ENCODE measurements at places on chromosomes 6 and 20.

- no peak overlapping the region for H3K4me3 ChIP-seq
- H3K4me1 ChIP-seq, result no peaks in the 10 kb centered on the region
- H3K27ac ChIP-seq, result no peak overlapping the region
- no peaks in the 10 kb centered on the region for H3K36me3 ChIP-seq
- no peak for DNase-seq
- no peaks in the 10 kb centered on the region for H3K27me3 ChIP-seq
Observed at GRCh38 chr20:20333866-20334265, 34.0 kb upstream of the INSM1 start.

DNA sequence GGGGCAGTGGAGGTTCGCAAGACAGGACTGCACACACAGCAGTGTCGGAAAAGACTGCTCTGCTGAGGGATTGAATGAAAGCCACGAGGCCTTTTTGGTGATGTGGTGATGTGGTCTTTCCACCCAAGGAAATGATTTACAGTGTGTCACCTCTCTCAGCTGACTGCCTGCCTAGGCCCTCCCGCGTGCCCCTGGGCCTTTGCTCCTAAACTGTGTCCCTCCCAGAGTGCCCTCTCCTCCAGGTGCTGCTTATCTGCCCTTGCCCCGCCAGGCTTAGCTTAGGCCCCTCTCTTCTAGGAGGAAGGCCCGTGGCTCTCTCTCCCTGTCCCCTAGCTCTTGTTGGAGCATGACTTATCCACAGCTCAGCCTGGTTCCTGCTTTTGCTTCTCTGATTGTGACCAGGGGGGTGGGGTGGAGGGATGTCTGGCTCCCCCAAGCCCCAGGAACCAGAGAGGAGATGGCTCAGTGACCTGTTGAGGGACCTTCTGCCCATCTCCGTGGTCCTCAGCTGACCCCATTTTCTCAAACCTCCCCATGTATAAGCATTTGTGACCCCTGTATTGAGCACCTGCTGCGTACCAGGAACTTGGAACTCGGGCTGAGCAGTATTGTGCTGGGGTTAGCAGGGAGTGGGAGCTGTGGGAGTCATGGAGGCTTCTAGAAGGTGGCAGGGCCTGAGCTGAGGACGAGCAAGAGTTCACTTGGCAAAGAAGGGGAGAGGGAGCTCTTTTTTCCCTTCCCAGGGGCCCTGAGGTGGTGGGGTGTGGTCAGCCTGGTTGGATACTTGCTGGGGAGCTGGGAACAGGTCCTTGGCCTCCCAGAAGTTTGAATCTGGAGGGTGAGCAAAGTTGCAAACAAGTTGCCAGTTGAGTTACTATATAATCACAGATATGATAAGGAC, 2.2 kb downstream of the SRC start:
- peak overlapping the region; percentile 94 for H3K27ac ChIP-seq
- no peak for DNase-seq
- peaks cover 19% of the 10 kb centered on the region for H3K27me3 ChIP-seq
- peaks cover 27% of the 10 kb centered on the region for H3K4me1 ChIP-seq
- H3K4me3 ChIP-seq, result no peak overlapping the region

- no peaks in the 10 kb centered on the region for H3K27me3 ChIP-seq
- no peaks in the 10 kb centered on the region for H3K36me3 ChIP-seq
- DNase-seq, result no peak
- H3K4me3 ChIP-seq, result peak within 1 kb of the TSS; percentile 28
- peak within 1 kb of the TSS; percentile 75 for H3K27ac ChIP-seq
- no peaks in the 10 kb centered on the region for H3K4me1 ChIP-seq
Observed at GRCh38 chr20:38260378-38261053, at the start of gene KIAA1755. TSS of gene KIAA1755 (minus strand) at chr20:38260735. CDS start at chr20:38260500, 235 bp downstream.

- H3K4me3 ChIP-seq, result no peak overlapping the region
- H3K27me3 ChIP-seq, result no peaks in the 10 kb centered on the region
- no peaks in the 10 kb centered on the region for H3K36me3 ChIP-seq
- no peaks in the 10 kb centered on the region for H3K4me1 ChIP-seq
- no peak for DNase-seq
Observed at GRCh38 chr6:112511441-112511840, 164.3 kb downstream of the RFPL4B start.

DNA sequence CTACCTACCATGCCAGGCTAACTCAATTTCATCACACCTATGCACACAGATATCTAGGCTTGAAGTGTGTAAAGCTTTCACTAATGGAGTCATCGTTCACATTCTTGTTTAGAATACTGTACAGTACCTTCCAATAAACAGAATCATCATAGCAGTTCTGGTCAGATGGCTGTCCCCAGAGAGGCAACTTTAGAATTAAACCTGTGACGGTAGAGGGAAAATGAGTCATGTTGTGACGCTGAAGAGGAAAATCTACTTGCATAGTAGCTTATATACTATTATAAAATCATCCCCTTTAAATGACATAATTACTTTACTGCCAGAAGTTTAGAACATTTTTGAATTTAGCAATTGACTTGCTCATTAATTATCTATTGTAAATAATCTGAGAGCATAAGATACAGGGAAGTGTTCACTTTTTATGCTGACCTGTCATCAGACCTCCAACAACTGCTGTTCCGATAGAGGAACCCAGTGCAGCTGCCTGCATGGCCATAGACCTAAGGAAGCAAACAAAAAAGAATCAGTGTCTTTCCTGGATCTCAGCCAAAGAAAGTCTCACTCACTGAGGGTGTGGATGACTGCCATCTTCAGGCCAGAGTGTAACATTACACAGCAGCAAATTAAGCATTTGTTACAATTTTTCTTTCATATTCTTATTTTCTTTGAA, 29.8 kb downstream of the RHAG start:
- no peak overlapping the region for H3K4me3 ChIP-seq
- H3K27ac ChIP-seq, result no peak overlapping the region
- H3K36me3 ChIP-seq, result no peaks in the 10 kb centered on the region
- peaks cover 4% of the 10 kb centered on the region for H3K27me3 ChIP-seq
- H3K4me1 ChIP-seq, result no peaks in the 10 kb centered on the region

DNA sequence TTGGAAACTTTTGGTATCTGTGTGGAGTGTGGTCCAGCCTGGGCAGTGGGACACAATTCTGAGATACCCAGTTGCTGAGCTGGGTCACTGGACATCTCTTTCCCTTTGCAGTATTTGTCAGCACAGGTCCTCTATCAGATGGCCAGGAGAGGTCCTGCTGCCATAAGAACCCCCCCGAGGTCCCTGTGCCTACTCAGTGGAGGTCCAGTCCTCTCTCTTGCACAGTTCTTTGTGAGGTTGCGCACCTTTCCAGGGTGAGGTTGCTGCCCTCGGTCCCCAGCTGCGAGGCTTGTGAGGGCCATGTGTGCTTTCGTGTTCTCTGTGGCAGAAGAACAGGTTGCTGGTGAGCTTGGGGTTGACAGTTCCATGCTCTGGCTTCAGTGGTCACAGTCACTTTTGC, 320.6 kb downstream of the QKI start:
- H3K4me1 ChIP-seq, result no peaks in the 10 kb centered on the region
- no peaks in the 10 kb centered on the region for H3K36me3 ChIP-seq
- no peak overlapping the region for H3K27ac ChIP-seq

DNA sequence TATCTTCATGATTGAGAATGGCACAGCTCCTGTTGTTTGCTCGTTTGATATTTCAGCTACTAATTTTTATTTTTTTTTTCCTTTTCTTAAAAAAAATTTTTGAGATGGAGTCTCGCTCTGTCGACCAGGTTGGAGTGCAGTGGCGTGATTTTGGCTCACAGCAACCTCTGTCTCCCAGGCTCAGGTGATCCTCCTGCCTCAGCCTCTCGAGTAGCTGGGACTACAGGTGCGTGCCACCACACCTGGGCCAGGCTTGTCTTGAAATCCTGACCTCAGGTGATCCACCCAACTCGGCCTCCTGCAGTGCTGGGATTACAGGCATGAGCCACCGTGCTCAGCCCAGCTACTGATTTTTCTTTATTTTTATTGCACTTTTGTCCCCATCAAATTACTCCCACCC, 150.2 kb upstream of the SIM1 start:
- H3K4me3 ChIP-seq, result no peak overlapping the region
- no peak for DNase-seq
- H3K27ac ChIP-seq, result no peak overlapping the region
- H3K27me3 ChIP-seq, result no peaks in the 10 kb centered on the region

GRCh38 chr20:57856658-57857057, 146.8 kb upstream of the PMEPA1 start:
- H3K27me3 ChIP-seq, result no peaks in the 10 kb centered on the region
- no peak overlapping the region for H3K27ac ChIP-seq
- H3K4me3 ChIP-seq, result no peak overlapping the region
- no peak for DNase-seq

DNA sequence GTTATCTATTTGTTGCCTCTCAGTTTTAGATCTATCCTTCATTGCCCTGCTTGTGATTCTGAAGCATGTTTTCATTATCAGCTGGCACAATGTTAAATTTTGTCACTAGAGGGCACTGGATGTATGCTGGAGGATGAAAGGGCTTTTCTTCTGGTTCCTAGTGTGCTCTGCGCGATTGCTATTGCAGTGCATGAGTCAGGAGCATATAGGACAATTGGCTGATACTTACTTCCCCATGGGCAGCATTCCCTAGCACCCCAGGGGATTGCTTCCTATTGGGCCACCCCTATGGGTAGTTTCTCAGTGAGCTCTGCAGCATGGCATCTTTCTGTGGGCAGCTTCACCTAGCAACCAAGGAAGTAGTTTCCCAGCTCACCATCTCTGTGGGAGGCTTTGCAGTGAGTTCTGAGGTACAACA, 280.3 kb upstream of the SYNCRIP start:
- no peak for DNase-seq
- no peaks in the 10 kb centered on the region for H3K27me3 ChIP-seq
- H3K27ac ChIP-seq, result no peak overlapping the region
- H3K4me1 ChIP-seq, result no peaks in the 10 kb centered on the region
- H3K36me3 ChIP-seq, result no peaks in the 10 kb centered on the region

- peak; percentile 37 for DNase-seq
- H3K4me1 ChIP-seq, result peaks cover 15% of the 10 kb centered on the region
- H3K36me3 ChIP-seq, result no peaks in the 10 kb centered on the region
- peak overlapping the region; percentile 99 for H3K27ac ChIP-seq
- no peaks in the 10 kb centered on the region for H3K27me3 ChIP-seq
Observed at GRCh38 chr6:36441307-36441894, 1.3 kb downstream of the PXT1 start.

DNA sequence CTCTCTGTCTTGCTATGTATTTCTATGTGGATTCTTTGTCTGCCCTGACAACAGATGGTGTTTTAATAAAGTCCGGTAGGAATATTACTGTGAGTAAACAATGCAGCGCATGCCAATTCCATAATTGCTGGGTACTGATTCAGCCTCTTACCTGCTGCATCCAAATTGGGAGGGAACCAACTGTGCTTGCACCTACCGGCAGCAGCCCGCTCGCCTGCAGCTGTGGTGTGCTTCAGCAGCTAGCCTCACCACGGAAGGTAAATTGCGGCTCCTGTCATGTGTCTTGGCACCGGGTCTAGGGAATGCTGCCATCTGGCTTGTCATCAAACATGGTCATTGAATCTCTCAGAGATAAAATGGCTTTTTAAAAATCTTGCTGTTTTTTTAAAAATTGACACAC, 704.8 kb upstream of the SLC35B3 start:
- peak overlapping the region; percentile 51 for H3K27ac ChIP-seq
- DNase-seq, result no peak
- H3K27me3 ChIP-seq, result no peaks in the 10 kb centered on the region
- H3K4me1 ChIP-seq, result peaks cover 33% of the 10 kb centered on the region

- H3K27ac ChIP-seq, result no peak overlapping the region
- no peak for DNase-seq
- H3K27me3 ChIP-seq, result no peaks in the 10 kb centered on the region
Observed at GRCh38 chr20:39645131-39645530, 683.0 kb downstream of the DHX35 start.

- no peaks in the 10 kb centered on the region for H3K27me3 ChIP-seq
- H3K27ac ChIP-seq, result no peak overlapping the region
Observed at GRCh38 chr6:20060252-20060651, 152.0 kb downstream of the MBOAT1 start.

- no peak overlapping the region for H3K27ac ChIP-seq
- no peak for DNase-seq
- H3K27me3 ChIP-seq, result no peaks in the 10 kb centered on the region
- no peaks in the 10 kb centered on the region for H3K36me3 ChIP-seq
- no peaks in the 10 kb centered on the region for H3K4me1 ChIP-seq
Observed at GRCh38 chr6:41021832-41022231, 17.2 kb downstream of the UNC5CL start.

- H3K4me3 ChIP-seq, result peak overlapping the region; percentile 48
- H3K36me3 ChIP-seq, result no peaks in the 10 kb centered on the region
- no peak for DNase-seq
- no peaks in the 10 kb centered on the region for H3K27me3 ChIP-seq
- peaks cover 4% of the 10 kb centered on the region for H3K4me1 ChIP-seq
Observed at GRCh38 chr6:12957321-12958051, 240.9 kb downstream of the PHACTR1 start.

GRCh38 chr20:19251506-19251905, 39.1 kb downstream of the SLC24A3 start:
- H3K36me3 ChIP-seq, result no peaks in the 10 kb centered on the region
- H3K4me3 ChIP-seq, result no peak overlapping the region
- H3K4me1 ChIP-seq, result peaks cover 3% of the 10 kb centered on the region
- H3K27ac ChIP-seq, result peak overlapping the region; percentile 80
- H3K27me3 ChIP-seq, result no peaks in the 10 kb centered on the region
- DNase-seq, result no peak

DNA sequence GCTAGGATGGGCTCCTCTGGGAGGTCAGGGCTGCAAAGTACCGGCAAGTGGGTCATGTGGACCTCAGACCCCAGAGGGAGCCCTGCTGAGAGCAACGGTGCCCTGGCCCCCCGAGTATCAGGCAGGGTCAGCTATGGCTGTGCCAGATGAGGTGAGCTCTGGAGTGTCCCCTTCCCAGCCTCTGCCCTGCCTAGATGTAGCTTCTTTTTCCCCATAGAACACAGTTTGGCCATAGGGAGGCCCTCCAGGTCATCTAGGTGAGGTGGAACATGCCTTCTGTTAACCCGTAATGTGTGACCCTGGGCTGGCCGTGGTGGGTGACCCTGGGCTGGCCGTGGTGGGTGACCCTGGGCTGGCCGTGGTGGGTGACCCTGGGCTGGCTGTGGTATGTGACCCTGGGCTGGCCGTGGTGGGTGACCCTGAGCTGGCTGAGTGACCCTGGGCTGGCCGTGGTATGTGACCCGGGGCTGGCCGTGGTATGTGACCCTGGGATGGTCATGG, 21.2 kb upstream of the PCMTD2 start:
- H3K4me1 ChIP-seq, result no peaks in the 10 kb centered on the region
- no peak overlapping the region for H3K4me3 ChIP-seq
- H3K27ac ChIP-seq, result no peak overlapping the region

- no peak overlapping the region for H3K4me3 ChIP-seq
- no peaks in the 10 kb centered on the region for H3K4me1 ChIP-seq
- H3K36me3 ChIP-seq, result no peaks in the 10 kb centered on the region
- H3K27ac ChIP-seq, result no peak overlapping the region
- no peaks in the 10 kb centered on the region for H3K27me3 ChIP-seq
- no peak for DNase-seq
Observed at GRCh38 chr6:101935732-101936131, 542.2 kb downstream of the GRIK2 start.
